AG08395 (cell line): ENCODE measurements at places on chromosomes 6 and 20.

DNA sequence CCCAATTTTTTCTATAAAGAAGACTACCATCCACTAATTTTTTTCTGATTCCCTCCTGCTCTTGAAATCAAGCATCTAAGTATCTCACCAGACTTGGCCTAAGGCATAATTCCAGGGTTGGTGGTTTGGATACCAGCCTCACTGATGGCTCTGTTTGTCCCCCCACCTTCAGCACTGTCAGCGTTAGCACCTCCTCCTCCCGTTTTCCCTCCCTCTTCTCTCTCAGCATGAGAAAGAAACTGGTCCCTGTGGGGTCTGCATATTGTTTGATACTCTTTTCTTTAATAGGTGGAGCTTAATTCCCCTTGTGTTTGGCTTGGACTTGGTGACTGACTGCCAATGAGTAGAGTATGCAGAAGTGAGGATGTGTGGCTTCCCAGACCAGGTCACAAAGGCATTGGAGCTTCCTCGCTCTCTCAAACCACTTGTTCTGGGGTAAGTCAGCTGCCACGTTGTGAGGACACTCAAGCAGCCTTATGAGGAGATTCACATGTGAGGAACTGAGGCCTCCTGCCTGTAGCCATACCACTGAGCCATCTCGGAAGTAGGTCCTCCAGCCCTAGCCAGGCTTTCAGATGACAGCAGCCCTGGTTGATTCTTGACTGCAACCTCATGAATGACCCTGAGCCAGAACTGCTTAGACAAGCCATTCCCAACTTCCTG lies 65.2 kb downstream of the RIOK1 start:
- no peak for DNase-seq

DNA sequence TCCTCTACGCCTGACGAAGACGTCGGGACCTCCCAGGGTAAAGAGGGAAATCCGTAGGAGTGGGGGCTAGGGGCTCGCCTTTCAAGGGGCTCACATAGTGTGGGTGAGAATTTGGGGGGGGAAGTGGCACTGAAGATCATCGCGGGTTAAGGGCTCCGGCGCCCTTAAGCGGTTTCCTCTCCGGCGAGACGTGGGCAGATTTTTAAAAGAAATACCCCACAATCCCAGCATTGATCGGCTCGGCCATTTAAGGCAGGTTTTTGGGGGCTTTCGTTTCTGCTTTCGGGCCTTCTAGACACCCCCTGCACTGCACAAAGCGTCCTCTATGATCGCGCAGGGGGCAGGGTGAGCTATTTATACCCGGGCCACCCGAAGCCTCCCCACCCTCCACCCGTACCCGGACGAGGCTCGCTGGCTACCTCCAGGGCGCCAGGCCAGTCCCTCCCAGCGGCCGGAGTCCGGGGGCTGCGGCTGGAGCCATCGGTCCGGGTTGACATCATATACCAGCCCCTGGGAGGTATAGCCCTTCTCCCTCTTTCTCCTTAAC lies 1.2 kb downstream of the NKX2-2 start:
- DNase-seq = no peak

DNA sequence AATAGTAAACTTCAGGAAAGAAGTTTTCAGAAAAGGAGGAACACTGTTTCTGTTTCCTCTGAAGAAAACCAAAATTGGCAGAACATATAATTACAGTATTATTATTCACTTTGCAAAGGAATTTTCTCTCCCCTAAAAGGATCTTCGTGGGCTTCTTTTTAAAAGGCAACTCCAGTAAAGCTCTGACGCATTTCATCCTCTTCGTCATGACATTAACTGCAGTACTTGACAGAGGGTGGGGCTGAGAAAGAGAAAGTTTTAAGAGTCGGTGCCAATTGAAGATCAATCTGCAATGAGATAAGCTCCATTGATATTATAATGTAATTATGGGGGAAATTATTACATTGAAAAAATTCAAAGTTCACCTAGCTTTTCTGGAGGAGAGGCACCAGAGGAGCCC lies 75.8 kb downstream of the MYB start:
- DNase-seq = no peak

- no peak for DNase-seq
Measured at GRCh38 chr6:117677553-117678141, 2.4 kb downstream of the NUS1 start.

GRCh38 chr20:50054626-50055511 lies 58.1 kb downstream of the UBE2V1 start:
- peak; percentile 45 for DNase-seq

- no peak for DNase-seq
Measured at GRCh38 chr6:24574809-24575208, 71.2 kb downstream of the KIAA0319 start.
